Adrenal gland (tissue), 19 donors: ENCODE measurements at places on chromosomes 16 and 17. TPM values are rescaled to one million over a fixed set of nuclear protein-coding genes. Genes with fewer than 3 reads are reported as not detected.

Gene ZNF267
- total RNA-seq: 8.5 TPM

Gene NFATC2IP
- total RNA-seq: 21.1 TPM

Gene NPIPA3
- 3.5 TPM for total RNA-seq

Gene CSNK2A2
- 68.0 TPM for total RNA-seq

Gene TBC1D3
- not detected for total RNA-seq

Gene MYH3
- 0.95 TPM for total RNA-seq

Gene SLC5A2
- not detected for total RNA-seq

Gene CACNG5
- not detected for total RNA-seq

Gene EVPLL
- total RNA-seq: not detected

Gene PRDM7
- not detected for total RNA-seq

GRCh38 chr16:50479771-50480170 lies 68.4 kb upstream of the NKD1 start:
- no peak overlapping the region for H3K4me3 ChIP-seq
- H3K27ac ChIP-seq: no peak overlapping the region
- DNase-seq: no peak
- no peaks in the 10 kb centered on the region for H3K36me3 ChIP-seq

DNA sequence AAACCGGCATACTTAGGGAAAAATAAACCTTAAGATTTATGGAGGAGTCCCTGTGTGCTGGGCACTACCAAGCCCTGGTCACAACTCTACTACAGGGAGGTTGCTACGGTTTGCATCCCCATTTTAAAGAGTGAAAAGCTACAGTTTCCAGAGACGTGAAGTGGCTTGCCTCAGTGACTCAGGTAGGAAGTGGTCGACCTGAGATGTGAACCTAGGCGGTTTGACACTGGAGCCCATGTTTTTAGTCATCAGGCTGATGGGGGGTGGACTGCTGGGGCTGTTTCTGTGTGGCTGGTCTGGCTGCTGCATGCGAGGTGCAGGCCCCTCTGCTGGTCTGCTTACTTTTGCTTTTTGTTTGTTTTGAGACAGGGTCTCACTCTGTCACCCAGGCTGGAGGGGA lies 6.6 kb downstream of the COX6A2 start:
- no peaks in the 10 kb centered on the region for H3K36me3 ChIP-seq
- no peak overlapping the region for H3K4me3 ChIP-seq
- DNase-seq: no peak
- H3K27ac ChIP-seq: no peak overlapping the region
- no peaks in the 10 kb centered on the region for H3K27me3 ChIP-seq
- no peaks in the 10 kb centered on the region for H3K4me1 ChIP-seq

DNA sequence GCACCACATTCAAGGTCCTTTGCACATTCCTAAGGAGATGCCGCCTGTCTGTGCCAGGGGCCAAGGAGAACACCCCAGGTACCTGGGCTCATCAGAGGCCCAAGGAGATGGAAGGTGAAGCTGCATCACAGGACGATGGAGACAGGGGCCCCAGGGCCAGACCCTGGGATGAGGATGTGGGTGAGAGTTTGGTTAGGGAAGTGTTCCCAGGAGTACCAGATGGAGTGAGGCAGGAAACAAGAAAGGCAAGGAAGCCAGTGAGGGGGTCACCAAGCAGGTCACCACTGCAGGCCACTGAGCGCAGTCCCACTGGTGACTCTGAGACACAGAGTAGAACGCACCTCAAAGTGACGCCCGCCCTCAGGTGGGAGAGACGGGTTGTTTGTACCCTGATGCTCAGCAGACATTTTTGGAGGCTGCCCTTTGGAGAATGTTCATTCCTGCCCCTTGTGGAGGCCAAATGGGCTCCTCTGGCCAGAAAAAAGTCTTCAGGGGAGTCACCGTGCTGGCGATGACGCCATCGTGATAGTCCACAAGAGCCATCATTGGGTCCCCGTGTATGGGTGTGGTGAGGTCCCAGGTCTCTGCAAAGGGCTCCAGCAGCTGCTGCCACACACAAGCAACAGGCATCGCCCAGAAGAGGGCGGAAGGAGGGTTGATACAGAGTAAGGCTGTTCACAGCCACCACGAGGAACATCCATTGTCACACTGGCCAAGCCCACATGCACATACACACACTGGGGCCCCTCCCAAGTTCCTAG lies 57.5 kb downstream of the BEAN1 start:
- no peak overlapping the region for H3K4me3 ChIP-seq
- H3K27me3 ChIP-seq: no peaks in the 10 kb centered on the region
- no peak overlapping the region for H3K27ac ChIP-seq

GRCh38 chr17:74185571-74186185 lies 17.8 kb upstream of the RPL38 start:
- H3K4me3 ChIP-seq: no peak overlapping the region
- no peaks in the 10 kb centered on the region for H3K36me3 ChIP-seq
- no peak for DNase-seq
- no peaks in the 10 kb centered on the region for H3K27me3 ChIP-seq

GRCh38 chr16:76565542-76565941 lies 288.3 kb downstream of the CNTNAP4 start:
- H3K4me1 ChIP-seq: no peaks in the 10 kb centered on the region
- no peak for DNase-seq
- H3K27me3 ChIP-seq: no peaks in the 10 kb centered on the region
- no peak overlapping the region for H3K4me3 ChIP-seq
- H3K36me3 ChIP-seq: no peaks in the 10 kb centered on the region
- H3K27ac ChIP-seq: no peak overlapping the region

GRCh38 chr17:5901731-5902130 lies 168.4 kb upstream of the WSCD1 start:
- DNase-seq: no peak
- no peaks in the 10 kb centered on the region for H3K27me3 ChIP-seq
- no peak overlapping the region for H3K4me3 ChIP-seq
- H3K27ac ChIP-seq: no peak overlapping the region

- H3K27me3 ChIP-seq: no peaks in the 10 kb centered on the region
- H3K27ac ChIP-seq: peak within 1 kb of the TSS; percentile 39
- DNase-seq: peak; percentile 92
- H3K4me1 ChIP-seq: peaks cover 22% of the 10 kb centered on the region
These were observed at the start of gene TRIM65 for GRCh38 chr17:75896415-75897159. Gene TRIM65, minus strand, starts transcription at chr17:75896951. Its CDS starts 14 bp downstream, at chr17:75896937.

DNA sequence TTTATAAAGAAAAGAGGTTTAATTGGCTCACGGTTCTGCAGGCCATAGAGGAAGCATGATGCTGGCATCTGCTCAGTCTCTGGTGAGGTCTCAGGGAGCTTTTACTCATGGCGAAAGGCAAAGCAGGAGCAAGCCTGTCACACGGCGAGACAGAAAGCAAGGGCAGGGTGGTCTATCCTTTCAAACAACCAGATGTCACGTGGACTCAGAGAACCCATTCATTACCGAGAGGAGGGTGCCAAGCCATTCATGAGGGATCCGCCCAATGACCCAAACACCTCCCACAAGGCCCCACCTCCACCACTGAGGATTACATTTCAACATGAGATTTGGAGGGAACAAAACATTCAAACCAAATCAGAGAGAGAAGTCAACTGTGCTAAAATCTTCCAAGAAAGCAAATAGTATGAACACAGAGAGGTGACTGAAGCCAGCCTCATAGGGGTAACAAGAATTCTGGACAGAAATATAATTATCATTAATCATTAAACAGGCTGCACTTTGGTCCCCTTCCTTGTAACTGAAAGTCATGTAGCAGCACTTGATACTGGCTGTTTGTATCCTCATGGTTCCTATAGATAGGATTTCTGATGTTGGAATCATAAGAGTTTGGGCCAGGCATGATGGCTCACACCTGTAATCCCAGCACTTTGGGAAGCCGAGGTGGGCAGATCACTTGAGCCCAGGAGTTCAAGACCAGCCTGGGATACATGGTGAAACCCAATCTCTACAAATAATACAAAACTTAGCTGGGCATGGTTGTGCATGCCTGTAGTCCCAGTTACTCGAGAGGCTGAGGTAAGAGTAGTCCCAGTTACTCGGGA lies 52.5 kb upstream of the B4GALNT2 start:
- no peaks in the 10 kb centered on the region for H3K4me1 ChIP-seq
- no peak overlapping the region for H3K4me3 ChIP-seq
- DNase-seq: no peak
- H3K27me3 ChIP-seq: no peaks in the 10 kb centered on the region
- H3K27ac ChIP-seq: no peak overlapping the region

DNA sequence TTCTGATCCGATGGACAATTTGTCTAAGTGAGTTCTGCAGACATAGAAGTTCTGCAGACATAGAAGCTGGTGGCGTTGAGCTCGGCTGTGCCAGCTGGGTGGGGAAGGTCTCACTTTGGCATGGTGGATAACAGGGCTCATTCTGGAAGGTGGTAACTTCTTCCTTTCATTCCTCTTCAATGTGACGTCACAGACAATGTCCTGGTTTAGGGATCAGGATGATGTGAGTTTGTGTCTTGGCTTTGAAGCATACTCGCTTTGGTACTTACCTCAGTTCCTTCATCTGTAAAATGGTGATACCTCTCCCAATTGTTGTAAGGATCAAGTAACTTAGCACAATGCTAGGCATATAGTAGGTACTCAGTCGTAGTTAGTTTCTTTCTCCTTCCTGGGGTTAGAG lies 408.8 kb upstream of the ASIC2 start:
- H3K4me3 ChIP-seq: no peak overlapping the region
- H3K27ac ChIP-seq: no peak overlapping the region
- no peaks in the 10 kb centered on the region for H3K36me3 ChIP-seq
- DNase-seq: no peak

- DNase-seq: no peak
- no peak overlapping the region for H3K27ac ChIP-seq
- no peaks in the 10 kb centered on the region for H3K36me3 ChIP-seq
These were observed 155.9 kb upstream of the MYOCD start for GRCh38 chr17:12509801-12510200.

DNA sequence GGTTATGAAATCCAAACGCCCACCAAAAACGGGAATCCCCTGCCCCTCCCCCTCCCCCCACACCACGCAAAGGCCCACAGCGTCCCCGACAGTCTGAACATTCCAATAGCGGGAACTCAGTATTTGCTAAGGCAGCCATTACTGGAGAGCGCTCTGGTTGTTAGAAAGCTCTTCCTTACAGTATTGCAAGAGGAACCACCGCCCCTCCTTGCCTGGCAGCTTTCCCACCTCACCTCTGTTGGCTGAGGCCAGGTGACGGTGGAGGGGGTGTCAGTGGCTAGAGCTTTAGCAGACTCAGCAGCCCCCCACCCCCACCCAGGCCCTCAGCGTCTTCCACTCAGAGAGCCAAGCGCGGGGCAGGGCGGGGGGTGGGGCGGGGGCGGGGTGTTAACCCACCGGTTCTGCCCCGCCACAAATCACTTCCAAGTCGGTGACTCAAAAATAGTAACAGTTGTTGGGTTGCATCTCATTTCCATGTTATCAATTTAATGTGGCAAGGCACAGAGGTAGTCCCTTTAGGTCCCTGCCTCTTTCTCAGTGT lies 2.2 kb upstream of the PLEKHH3 start:
- no peak overlapping the region for H3K4me3 ChIP-seq
- no peak for DNase-seq
- no peaks in the 10 kb centered on the region for H3K27me3 ChIP-seq
- H3K36me3 ChIP-seq: no peaks in the 10 kb centered on the region

DNA sequence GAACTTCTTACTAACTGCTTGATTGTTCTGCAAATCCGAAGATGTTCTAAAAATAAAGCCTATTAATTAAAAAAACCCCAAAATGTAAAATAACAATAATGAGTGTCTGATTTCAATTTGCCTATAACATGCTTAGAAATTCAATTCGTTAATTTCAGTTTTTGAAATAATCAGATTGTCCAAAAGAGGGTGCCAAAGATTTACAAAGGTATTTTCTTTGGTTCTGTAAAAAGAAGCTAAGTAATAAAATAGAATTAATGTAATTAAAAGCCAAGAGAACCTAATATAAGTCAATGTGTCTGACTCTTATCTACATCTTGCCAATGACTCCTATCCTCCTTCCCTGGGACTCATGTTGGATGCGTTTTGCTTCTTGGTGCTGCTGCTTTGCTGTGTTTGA lies 75.0 kb upstream of the CPHXL start:
- H3K4me3 ChIP-seq: no peak overlapping the region
- H3K36me3 ChIP-seq: no peaks in the 10 kb centered on the region
- H3K4me1 ChIP-seq: no peaks in the 10 kb centered on the region

GRCh38 chr16:15461376-15461775 lies 27.0 kb downstream of the BMERB1 start:
- no peak overlapping the region for H3K27ac ChIP-seq
- no peak for DNase-seq
- H3K36me3 ChIP-seq: no peaks in the 10 kb centered on the region
- no peaks in the 10 kb centered on the region for H3K27me3 ChIP-seq

DNA sequence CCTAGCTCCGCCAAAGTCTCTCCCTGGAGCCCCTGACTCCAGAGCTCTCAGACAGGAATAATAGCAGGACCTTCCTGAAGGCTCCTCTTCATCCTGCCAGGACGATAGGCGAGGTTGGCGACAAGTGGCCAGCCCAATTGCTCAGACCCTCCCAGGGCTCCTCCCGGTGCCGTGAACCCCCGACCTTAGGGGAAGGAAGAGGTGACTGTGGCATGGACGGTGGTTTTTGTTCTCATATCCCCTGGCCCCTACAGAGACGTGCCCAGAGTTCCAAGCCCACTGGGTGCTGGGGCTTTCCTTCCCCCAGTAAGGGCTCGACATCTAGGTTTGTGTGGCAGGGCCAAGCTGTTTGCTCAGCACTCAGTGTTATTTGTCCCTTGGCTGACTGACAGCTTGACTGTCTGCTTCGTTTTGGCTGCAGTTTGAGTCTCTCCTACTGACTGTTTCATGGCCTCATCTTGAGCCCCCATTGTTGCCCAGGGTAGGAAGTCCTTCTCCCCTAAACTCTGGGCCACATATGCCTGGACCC lies 4.6 kb upstream of the ADCY7 start:
- no peak for DNase-seq
- no peak overlapping the region for H3K27ac ChIP-seq
- no peaks in the 10 kb centered on the region for H3K27me3 ChIP-seq
- H3K4me3 ChIP-seq: no peak overlapping the region
- no peaks in the 10 kb centered on the region for H3K36me3 ChIP-seq

DNA sequence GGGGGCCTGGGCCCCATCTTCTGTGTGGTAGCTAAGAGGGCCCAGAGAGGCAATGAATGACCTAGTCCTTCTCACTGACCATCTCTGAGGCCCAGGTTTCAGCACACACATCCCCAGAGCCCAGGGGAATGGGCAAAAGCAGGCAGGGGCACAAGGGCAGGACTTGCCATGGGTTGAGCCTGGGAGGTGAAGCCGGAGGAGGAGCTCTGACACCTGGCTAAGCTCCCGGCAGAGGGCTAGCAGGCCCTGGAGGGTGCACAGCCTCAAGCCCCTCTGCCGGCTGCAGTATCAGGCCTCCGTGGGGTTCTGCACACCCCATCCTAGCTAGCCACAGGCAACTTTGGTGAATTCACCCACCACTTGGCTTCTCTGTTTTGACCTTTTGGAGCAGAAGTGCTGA lies 5.3 kb downstream of the SRCIN1 start:
- H3K36me3 ChIP-seq: no peaks in the 10 kb centered on the region
- DNase-seq: no peak
- H3K27ac ChIP-seq: no peak overlapping the region
- H3K4me1 ChIP-seq: no peaks in the 10 kb centered on the region
- peaks cover 4% of the 10 kb centered on the region for H3K27me3 ChIP-seq
- H3K4me3 ChIP-seq: no peak overlapping the region
